ENCODE measurements at places on chromosomes 7 and 10.
A peak's percentile ranks its signal among the peaks of the same experiment; 100 is the strongest.

- no peak overlapping the region for H3K4me3 ChIP-seq
- H3K27ac ChIP-seq, result no peak overlapping the region
- H3K4me1 ChIP-seq, result no peaks in the 10 kb centered on the region
- no peak for DNase-seq
- H3K36me3 ChIP-seq, result no peaks in the 10 kb centered on the region
- H3K27me3 ChIP-seq, result peaks cover 1% of the 10 kb centered on the region
Measured at GRCh38 chr10:3196958-3197347, 24.4 kb upstream of the PITRM1 start.

- H3K4me3 ChIP-seq, result no peak overlapping the region
- no peaks in the 10 kb centered on the region for H3K27me3 ChIP-seq
- H3K4me1 ChIP-seq, result no peaks in the 10 kb centered on the region
- no peak for DNase-seq
Measured at GRCh38 chr7:136687693-136688322, 180.6 kb upstream of the CHRM2 start.

GRCh38 chr10:92475357-92475868, 98.5 kb downstream of the IDE start:
- H3K27ac ChIP-seq, result no peak overlapping the region
- no peaks in the 10 kb centered on the region for H3K4me1 ChIP-seq
- DNase-seq, result no peak
- peaks cover 2% of the 10 kb centered on the region for H3K36me3 ChIP-seq

- H3K27me3 ChIP-seq, result no peaks in the 10 kb centered on the region
- DNase-seq, result no peak
- peak overlapping the region; percentile 82 for H3K4me3 ChIP-seq
- peaks cover 2% of the 10 kb centered on the region for H3K4me1 ChIP-seq
- peak overlapping the region; percentile 76 for H3K27ac ChIP-seq
- H3K36me3 ChIP-seq, result no peaks in the 10 kb centered on the region
Measured at GRCh38 chr7:152759949-152760853, 649 bp downstream of the ACTR3B start.

DNA sequence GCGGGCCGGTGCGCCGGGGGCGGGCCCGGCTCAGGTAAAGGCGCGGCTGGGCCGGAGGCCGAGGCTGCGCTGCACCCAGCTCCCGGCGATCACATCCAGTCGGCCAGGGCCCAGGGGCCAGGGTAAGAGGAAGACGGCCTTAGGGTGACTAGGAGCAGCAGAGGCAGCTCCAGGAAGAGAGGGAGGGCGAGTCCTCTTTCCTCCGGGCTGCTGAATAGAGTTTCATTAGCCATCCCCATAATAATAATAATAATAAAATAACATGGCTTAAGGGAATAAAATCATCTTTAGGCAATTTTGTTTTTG, 44.8 kb upstream of the CDK1 start:
- H3K36me3 ChIP-seq, result no peaks in the 10 kb centered on the region
- DNase-seq, result no peak
- peaks cover 3% of the 10 kb centered on the region for H3K4me1 ChIP-seq
- H3K4me3 ChIP-seq, result peak overlapping the region; percentile 76
- H3K27me3 ChIP-seq, result no peaks in the 10 kb centered on the region
